ENCODE measurements at places on chromosomes 16 and 17.

DNA sequence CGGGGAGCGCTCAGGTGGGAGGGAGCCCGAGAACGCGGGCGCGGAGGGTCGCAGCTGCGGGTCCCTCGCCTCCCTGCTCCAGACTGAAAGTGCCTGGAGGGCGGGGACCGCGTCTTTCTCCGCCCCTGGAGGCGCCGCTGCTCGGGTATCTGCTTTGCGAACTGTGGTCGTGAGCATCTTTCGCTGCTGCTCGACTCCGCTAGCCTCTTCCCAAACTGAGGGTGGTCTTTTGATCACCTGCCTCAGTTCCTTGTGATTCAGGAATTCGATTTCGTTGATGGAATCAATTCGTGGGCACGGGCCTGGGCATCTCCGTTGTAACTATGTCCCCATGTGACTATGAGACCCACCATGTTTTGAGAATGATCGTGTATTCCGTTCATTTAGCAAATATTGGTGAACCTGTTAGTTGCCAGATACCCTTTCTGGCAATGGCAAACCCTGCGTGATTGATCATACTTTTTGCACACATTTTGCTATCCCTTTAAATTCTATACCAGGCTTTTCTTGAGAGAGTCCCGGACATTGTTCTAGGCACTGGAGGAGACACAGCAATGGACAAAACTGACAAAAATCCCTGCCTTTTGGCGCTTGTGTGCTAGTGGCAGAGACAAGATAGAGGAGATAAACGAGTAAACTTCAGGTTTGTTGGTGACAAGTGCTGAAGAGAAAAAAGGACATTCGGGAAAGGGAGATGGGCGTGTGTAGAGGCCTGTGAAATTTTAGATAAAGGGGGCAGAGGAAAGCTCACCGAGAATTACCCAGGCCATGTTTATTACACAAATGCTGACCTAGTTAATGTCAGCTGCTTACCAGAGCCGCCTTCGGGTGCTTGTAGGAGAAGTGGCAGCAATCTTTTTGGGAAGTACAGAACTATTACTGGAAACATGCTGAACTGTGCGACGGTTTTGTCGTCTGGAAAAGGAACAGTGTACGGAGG, 948 bp downstream of the UTP18 start:
- DNase-seq = peak; percentile 9

DNA sequence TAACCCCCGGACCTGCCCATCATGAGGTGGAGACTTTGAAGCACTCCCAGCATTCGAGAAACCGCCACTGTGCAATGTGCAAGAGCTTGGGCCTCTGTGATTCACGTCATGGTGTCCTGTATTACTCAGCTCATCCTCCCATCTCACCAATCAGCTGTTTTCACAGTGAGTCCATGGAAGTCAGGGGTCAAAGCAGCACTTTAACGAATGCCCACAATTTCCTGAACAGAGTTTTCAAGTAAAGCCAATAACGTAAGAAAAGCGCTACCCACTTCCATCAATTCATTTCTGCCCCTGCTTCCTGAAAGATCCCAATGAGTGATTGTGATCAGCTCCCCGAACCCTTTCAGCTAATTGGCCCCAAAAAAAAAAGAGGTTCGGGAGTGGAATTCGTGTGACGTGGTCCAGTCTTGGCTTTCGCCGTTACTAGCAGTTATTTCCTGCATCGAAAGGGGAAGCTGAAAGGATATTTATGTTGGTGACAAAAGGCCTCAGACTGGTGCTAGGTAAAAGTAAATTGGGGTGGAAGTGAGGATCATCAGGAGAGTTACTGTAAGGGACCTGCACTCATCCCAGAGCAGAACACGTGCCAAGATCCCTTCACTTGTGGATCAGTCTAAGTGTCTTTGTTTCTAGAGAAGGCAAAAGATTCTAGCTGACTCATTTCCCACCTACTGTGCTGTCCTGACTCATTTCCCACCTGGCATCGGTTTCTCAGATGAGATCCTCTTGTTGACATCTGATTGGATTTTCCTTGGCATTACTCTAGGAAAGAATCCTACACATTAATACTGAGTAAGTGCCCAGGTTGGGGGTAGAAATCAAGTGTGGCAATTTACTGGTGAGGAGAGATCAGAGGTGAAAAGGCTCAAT, 136.7 kb upstream of the NUDT7 start:
- DNase-seq = peak; percentile 91

DNA sequence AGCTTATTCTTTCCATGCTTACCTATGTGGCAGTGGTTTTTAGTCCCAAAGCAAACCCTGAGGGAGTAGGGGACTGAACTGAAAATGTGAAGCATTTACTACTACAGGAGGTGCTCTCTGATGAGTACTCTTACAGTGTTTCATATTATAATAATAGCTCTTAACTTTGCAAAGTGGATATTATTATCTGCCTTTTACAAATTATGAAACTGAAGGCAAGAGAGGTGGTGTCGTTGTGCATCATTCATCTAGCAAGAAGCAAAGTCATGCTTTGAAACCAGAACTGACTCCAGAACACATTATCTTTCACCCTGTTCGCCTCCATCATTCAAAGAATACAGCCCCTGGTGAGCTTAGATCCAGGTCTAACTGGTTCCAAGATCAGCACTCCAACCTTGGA, 8.2 kb upstream of the KCNH6 start:
- no peak for DNase-seq

- DNase-seq = no peak
These were observed 2.3 kb upstream of the CCL1 start for GRCh38 chr17:34365340-34365739.

DNA sequence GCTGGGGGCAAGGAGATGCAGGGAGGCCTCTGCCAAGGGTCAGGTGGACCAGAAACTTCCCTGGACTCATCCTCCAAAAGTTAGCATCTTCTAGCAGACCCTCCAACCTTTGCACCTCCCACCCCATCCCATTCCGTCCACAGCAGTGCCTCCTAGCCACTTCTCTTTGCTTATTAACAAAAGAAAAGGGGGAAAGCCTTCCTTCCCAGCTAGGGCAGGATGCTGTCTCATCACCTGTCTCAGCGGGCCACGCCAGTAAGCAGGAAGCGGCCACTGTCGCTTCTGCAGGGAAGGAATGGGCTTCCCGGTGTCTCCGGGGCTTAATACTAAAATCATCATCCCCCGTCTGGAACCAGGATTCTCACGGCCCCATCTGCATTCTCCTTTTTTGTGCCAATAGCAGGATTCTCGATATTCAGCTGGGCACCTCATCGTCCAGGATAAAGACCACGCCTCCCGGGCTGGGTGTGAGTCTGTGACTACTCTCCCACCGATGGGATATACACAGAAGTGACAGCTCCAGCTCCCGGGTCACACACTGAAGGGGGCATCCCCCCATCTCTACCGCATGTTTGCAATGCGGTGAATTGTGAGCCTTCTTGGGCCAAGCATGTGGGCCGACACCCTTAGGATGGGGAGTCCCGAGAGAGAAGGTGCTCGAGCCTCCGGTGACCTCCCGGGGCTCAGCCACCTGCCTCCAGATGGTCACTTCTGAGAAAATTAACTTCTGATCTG, 15.5 kb upstream of the RBFOX3 start:
- no peak for DNase-seq

DNA sequence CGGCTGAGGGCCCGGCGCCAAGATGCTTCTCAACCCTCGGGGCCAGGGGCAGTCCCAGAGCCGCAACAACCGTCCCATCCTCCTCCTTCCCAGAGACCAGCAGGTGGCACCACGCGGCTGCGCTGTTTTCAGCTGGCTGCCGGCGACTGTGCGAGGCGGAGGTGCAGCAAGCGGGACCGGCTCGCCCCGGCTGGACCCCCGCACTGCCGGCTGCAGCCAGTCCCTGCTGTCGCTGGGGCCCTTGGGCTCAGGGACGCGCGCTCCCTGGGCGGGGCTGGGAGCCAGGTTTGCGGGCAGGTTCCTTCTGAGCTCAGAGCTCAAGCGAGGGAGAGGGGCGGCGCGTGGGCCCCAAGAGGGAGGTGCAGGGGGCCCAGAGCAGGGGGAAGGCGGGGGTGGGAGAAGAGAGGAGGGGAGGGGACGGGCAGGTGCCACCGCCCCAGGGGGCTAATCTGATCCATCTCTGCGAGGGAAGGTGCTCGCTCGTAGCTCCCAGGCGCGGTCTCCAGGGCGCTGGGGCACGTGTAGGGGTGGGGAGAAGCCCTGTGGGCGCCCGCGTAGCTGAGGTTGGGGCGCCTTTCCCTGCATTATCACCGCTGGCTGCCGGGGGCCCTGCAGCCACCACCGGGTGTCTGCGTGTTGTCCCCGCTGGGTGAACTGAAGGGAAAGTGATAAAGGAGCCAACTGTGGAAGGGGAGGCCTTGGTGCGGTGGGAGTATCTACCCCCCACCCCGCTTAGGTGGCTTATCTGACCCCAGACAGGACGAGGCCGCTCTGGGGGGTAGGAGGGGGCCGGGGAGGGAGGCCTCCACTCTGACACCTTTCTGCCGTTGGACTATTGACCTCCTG, 24.2 kb downstream of the STAT5A start:
- DNase-seq = peak; percentile 81

GRCh38 chr17:79796444-79796762, 474 bp downstream of the CBX8 start:
- DNase-seq = no peak

- DNase-seq = no peak
These were observed 1427.3 kb downstream of the CDH8 start for GRCh38 chr16:60608971-60609370.

DNA sequence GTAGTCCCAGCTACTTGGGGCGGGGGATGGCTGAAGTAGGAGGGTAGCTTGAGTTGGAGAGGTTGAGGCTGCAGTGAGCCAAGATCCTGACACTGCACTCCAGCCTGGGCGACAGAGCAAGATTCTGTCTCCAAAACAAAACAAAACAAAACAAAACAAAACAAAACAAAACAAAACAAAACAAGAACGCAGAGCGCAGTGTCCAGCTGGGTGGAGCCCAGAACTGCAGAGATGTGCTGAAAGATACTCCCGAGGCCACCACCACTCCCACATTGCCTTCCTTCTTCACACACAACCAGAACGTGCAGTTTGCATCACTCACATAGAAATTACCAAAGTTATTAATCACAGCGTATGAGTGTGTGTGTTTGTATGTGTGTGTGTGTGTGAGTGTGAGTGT, 222.9 kb upstream of the ASIC2 start:
- DNase-seq = no peak

- no peak for DNase-seq
These were observed 3.3 kb downstream of the PGAP3 start for GRCh38 chr17:39684369-39685192.

- peak; percentile 29 for DNase-seq
These were observed 28.8 kb downstream of the IST1 start for GRCh38 chr16:71923941-71924690.

- DNase-seq = no peak
These were observed 47.1 kb downstream of the AIPL1 start for GRCh38 chr17:6387858-6388257.

GRCh38 chr17:38690386-38690785, 14.7 kb upstream of the MLLT6 start:
- DNase-seq = no peak

GRCh38 chr16:80990978-80991377, 15.7 kb downstream of the CMC2 start:
- DNase-seq = no peak

GRCh38 chr17:39922006-39922405, 3.6 kb upstream of the GSDMB start:
- DNase-seq = no peak

DNA sequence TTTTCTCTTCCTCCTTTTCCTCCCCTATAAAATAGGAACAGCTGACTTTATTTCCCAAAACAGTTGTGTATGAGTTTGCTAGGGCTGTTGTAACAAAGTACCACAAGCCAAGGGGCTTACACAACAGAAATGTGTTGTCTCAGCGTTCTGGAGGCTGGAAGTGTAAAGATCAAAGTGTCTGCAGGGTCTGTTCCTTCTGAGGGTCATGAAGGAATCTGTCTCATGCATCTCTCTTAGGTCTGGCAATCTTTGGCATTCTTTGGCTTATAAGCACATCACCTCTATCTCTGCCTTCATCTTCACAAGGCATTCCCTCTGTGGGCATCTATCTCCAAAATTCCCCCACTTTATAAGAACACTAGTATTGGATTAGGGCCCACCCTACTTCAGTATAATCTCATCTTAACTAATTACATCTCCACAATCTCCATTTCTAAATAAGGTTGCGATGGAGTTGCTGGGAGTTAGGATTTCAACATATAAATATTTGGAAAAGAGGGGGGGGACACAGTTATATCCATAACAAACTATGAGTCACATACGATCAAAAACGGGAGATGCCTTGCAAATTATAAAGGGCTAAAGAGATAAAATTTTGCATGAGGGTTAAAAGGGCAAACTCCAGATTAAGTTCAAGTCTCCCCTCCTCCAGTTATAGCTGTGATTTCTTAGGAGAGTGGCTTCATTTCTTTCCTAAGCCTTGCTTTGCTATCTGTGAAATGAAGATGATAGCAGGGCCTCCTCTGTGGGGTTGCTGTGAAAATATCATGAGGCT, 109.7 kb downstream of the VAT1L start:
- DNase-seq = no peak

DNA sequence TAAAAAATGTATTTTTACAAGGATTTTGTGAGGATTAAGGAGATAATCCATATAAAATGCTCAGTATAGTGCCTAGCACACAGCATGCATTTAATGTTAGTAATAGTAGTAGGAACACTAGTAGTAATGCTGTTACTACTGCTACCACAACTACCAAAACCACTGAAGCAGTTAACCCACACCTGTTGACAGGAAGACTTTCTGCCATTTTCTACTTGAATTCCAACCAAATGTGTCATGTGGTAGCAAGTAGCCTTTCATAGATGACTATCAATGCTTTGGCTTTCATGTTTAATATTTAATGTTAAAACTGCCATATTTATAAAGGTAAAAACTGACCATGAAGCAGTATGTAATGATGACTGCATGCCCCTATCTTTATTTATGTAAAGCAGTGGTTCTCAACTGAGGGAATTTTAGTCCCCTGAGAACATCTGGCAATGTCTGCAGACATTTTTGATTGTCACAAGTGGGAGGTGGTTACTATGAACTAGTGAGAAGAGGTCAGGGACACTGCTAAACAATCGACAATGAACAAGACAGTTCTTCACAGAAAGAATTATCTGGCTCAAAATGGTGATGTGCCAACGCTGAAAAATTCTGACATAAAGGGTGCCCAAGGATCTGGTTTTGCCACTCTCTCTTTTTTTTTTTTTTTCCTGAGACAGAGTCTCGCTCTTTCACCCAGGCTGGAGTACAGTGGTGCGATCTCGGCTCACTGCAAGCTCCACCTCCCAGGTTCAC, 89.4 kb downstream of the ITFG1 start:
- peak; percentile 80 for DNase-seq

DNA sequence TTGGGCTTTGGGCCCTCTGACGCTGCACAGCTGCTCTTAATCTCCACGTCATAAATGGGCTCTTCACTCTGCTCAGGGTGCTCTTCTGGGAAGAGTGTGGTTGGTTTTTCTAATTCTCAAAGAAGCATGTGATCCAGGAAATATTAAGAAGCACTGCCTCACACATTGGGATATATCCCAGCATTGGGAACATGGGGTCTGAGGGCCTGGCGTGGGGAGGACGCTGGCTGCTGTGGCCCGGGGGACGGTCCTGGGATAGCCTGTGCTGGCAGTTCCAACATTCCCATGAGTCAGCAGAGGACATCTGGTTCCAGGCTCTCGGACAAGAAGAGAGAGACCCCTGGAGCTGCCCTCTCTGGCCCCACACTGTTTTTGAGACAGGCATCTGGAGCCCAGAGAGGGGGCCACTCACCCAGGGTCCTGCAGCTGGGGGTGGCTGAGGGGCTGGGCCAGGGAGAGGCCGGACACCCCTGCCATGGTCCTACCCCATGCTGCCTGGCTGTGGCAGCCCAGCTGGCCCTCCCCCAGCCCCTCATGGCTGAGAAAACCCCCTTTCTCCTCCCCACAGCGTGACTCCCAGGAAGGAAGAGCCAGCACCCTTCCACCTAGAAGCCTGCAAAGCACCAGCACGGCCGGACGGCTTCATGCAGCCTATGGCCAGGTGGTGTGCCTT, 58.8 kb downstream of the NT5M start:
- DNase-seq = no peak

Data from kidney tubule cell (primary cell).